ENCODE measurements at places on chromosomes 5 and 9.

- DNase-seq: no peak
Measured at GRCh38 chr9:77011973-77012821, 7.3 kb upstream of the FOXB2 start.

DNA sequence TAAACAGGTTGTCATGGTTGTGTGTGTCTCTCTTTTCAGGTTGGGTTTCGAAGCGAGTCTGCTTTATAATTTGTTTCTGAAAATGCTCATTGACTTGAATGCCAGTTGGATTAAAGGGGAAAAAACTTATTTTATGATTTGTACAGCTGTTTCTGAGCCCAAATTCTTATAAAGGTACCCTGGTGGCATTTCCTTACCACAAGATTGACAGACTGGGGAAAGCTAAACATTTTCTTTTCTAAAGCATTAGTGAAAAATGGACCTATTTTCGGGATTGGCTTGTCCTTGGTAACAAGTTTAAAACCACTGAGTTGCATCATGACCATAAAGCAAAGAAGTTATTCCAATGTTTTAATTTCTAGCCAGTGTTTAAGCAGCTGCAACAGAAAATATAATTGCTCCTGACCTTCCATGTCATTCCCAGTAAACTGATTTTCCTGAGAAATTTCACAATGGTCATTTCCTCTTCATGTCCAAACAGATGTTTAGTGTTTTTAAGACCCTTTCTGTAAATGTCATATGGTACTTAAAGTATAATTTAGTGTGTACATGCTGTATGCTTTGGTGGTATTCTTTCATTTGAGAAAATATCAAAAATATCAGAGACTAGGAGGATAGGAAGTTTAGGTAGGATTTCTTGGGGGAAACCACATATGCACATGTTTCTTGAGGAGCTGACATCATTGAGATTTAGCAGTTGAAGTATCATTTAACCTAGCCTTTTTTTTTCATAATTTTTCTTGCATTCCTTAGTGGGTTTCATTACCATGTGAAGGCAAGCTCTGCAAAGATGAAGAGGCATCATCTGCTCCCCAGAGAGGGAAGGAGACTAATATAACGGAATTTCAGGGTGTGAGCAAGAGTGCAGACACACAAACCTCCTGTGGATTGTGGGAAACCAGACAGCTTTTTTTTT, 667.1 kb upstream of the RGMB start:
- no peak for DNase-seq

DNA sequence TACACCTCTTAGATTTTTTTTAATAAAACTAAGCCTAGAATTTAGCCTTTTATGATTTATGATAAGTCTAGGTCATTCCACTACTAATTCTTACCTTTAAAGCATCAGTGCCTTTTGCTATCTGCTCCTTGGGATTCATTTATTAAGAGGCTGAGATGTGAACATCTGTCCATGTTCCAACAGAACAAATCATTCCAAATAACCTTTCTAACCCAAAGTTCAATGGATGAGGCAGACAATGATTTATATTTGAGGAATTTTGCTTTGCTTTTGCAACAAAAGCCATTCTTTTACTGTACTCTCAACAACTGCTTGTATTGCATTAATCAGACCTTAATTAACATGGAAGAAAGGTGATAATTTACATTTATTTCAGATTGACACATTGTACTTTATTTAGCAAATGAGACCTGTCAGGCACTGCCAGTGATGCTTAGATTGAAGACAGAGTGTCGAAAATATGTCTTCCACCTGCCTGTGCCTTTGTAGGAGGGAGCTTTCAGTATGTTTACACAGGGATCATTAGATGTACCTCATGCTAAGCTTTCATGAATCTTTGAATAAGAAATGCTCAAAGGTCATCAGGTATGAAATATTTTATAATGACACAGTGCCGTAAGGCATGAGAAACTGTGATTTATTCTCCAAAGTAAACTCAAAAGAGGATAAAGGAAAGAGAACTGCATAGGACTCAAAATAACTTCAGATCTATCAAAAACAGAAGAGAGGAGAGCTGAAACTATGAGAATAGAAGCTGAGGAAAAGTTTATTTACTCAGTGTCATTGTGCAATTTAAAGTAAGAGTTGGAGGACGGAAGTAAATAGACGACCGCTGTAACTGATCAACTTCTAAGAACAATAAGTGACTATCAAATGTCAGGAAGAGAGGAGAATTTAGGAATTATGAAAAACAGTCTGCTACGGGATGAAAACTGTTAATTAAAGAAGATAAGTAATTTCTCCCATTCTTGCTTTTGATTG, 36.7 kb upstream of the IZUMO3 start:
- no peak for DNase-seq

- peak; percentile 48 for DNase-seq
Measured at GRCh38 chr9:96217754-96218693, 84.0 kb downstream of the HSD17B3 start.

DNA sequence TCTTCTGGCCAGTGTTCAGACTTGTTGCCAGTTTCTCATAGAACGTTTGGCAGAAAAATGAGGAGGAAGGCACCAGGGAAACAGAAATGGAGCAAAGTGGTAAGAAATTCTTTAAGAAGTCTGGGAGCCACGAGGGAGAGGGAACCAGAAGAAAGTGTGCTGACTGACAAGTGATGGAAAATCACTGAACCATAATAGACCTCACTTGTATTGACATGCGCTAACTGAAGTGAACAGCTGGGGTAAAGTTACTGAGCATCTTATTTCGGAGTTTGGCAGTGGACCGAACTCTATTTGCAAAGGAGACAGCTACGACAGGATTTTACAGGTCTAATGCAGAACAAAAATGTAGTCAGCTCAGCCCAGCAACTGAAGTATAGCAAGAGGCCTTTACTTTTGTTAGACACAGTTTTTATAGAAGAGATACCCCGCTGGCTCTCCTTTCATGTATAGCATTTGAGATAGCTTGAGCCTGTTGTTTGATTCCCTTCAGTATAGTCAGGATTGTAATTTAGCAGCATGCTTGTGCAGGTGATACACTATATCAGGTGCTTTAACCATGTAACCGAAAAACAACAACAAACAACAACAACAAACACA, 53.6 kb downstream of the HMHB1 start:
- DNase-seq: no peak

- no peak for DNase-seq
Measured at GRCh38 chr5:38023371-38023770, 183.5 kb upstream of the GDNF start.

- no peak for DNase-seq
Measured at GRCh38 chr9:36492865-36493264, 79.8 kb upstream of the MELK start.

DNA sequence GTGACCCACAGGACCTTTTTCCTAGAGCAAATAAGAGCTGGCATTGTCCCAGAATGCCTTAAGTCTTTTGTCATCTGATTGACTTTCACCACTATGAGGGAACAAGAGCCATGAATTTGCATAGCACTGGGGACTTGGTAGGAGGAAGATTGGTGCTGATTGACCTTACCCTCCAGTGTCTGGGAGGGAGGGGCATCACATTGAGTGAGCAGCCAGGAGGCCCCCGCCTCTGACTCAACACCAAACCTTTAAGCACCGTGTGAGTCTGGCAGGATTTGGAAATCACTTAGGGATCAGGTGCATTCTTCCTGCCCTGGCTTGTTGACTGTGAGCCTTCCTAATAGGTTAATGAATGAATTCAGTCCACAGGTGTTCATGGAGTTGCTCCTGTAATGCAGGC, 40.7 kb downstream of the WNK2 start:
- DNase-seq: no peak
